Right kidney (tissue), 9 donors: ENCODE measurements at places on chromosomes 16 and 17.

- DNase-seq: no peak
Measured at GRCh38 chr17:77867308-77867781, 91.2 kb upstream of the TNRC6C start.

DNA sequence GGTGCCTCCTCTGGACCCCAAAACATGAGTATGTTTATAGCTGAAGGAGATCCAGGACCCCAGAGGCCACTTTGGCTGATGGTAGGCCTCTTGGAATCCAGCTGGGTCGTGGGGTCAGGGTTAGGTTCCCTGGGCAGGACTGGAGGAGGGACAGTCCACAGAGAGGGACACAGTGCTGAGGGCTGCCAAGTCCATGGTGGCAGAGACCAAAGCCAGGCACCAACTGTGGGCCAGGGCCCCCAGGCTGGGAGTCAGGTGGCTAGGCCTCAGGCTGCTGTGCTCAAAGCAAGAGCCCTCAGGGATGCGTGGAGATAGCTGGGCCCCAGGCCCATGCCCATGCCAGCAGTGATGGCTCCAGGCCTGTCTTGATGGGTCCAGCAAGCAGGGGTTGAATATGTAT is 44.1 kb downstream of the RAB11FIP4 start:
- DNase-seq: no peak

DNA sequence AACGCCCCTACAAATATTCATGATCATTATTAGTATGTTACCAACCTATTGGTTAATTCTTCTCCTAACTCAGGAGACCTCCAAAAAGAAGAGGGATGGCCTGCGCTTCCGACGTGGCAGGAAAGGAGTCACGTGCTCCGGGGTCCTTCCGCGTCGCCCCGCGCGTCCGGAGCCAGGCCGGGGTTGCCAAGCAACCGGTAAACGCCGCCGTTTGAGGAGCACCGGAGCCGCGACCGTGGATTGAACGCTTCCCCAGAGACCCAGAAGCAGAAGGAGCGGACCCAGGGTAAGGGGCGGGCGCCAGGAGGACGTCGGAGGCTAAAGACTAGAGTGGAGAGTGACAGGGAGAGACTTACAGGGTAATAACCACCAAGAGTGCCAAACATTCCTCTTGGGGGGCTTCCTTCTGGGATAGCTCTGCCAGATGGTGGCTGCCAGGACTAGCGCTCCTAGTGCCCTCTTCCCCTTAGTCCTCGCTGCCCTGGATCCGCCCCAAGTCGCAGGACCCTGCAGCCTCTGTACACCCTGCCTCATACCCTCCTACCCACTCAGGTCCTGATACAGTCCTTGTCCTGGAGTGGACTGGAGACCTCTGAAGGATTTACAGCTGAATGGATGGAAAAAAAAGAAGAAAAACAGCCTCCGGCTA is at the start of gene DNAI2:
TSS of gene DNAI2 (plus strand) at position 175 of the 649 bp plus-strand sequence. CDS start 7,584 bp downstream, outside the sequence.
- peak; percentile 58 for DNase-seq

- no peak for DNase-seq
Measured at GRCh38 chr16:85225257-85225656, 113.0 kb upstream of the CIBAR2 start.

DNA sequence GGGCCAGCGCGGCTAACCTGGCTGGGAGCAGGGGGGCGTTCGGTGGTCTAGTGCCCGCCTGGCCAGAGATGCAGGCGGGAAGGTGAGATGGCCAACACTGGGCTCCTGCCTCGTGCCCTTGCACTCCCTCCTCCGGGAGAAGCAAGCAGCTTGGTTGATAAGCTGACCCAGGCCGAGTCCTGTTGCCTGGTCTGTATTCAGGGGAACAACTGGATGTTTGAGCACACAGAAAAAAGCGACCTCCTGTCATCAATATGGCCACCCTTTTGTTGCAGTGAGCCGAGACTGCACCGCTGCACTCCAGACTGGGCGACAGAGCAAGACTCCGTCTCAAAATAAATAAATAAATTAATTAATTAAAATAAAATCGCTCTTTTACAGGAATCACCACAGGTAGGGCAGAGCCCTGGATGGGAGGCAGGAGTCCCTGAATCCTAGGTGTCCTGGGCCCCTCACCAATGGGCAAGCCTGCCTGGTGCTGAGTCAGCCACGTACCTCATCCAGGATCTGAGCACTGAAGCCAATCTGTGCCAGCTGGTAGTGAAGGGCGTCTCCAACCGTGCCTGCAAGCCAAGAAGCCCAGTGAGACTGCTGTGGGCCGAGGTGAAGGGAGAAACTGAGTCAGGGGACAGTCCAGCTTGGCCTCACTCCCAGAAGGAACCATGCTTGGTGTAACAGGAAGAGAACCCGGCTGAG is 31.8 kb downstream of the HASPIN start:
- DNase-seq: peak; percentile 20

DNA sequence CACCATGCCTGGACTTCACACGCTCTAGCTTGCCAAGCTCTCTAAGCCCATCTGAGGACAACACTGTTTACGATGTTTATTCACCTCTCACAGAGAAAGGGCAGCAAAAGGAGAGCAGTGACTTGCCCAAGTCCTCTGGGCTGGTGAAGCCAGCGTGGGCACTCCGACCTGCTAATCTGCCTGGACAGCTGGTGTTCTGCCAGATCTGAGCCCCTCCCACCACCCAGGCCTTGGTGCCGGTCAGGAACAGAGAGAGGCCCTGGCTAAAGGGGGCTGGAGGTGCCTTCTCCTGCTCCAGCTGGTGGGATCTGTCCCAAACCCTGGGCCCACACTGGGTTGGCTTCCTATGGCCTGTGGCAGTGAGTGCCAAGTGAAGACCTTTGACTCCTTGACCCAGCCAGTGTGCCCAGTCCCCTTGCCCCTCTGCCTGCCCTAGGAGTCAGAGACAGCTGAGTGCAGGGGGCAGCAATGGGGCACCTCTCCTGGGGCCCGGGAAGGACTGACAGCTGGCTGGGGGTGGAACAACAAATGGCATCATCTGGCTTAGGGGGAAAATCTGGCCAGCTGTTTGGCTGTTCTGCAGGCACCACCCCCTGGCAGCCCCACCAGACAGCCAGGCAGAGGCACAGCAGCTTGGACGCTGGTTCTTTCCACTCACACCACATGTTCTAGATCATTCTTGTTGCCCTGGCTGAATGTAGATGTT is 1.8 kb upstream of the SLC4A1 start:
- no peak for DNase-seq

DNA sequence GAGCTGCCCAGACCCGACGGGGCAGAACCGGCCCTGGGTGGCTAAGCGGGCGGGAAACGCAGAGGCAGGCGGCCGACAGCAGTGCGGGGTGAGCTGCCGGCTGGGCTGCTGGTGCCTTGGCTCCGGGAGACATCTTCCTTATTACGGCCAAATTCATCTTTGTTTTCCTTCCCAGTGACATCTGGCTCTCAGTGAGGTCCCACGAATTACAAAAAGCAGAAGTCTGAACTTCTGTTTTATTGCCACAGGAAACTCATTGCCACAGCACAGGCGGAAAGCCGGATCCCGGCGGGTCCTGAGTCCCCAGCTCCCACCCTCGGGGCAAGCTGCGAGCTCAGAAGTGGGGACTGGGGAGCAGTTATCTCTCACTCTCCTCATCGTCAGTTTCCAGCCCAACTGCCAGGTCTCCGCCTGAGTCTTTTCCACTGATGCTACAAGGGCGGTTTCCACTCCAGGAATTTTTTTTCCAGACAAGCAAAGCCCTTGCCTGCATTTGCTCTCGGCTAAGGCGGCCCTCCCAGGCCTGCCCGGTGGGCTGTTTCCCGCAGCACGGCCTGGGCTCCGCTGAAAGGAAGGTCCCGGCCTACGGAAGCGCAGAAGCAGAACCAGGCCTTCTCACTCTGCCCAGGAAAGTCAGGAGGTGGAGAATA is 40.3 kb downstream of the CBFA2T3 start:
- DNase-seq: no peak

DNA sequence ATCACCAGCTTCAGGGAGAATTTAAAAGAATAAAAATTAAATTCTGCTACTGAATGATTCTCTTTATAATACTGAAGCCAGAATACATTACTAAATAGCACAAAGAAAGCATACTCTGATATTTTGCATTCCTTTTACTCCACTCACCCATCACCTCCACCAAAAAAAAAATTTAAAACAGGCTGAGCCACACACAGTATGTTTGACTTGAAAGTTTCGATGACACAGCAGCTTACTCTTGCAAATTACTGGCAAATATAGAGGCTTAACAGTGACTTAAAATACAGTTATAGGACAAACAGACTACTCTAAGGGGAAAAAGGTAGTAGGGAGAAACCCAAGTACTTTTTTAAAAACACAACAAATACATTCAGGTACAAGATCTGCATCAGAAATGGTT is 39.2 kb downstream of the GPATCH8 start:
- DNase-seq: no peak

- DNase-seq: no peak
Measured at GRCh38 chr16:58366247-58367031, 25.8 kb upstream of the GINS3 start.

GRCh38 chr16:29927070-29927905 is 1.3 kb upstream of the KCTD13 start:
- peak; percentile 8 for DNase-seq

DNA sequence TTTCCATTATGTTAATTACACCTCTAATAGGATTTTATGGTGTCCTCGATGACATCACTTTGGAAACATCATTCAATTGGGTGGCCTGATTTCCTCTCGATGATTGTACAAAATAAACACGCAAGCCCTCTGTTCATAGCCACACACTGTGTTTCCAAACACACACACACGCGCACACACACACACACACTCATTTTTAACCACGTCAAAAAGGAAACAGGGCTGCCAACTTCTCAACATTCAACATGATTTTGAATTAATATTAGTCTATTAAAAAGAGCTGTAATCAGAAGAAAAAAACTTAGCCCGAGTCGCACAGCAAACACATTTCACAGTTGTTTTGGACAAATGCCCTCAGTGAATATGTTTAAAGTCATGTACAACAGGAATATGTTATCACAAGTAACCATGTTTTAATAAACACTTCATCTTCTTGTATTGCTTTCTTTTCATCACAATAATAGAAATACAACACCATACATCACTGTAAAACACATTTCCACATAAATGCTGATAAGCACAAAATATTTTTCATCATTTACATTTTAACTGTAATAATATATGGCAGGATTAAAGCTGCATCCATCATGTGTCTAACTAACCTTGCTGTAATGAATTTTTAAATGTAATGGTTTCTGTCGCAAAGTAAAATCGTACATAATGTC is 219.1 kb upstream of the IRX3 start:
- no peak for DNase-seq

DNA sequence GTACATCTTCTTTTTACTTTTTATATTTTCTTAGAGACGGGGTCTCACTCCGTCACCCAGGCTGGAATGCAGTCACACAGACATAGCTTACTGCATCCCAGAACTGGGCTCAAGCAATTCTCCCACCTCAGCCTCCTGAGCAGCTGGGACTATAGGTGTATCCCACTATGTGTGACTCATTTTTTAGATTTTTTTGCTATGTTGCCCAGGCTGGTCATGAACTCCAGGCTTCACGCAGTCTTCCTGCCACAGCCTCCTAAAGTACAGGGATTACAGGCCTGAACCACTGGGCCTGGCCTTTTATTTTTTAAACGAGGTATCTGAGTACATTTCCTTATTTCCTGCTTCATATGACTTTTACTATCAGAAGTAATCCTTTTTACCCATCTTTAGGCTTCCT is 48.0 kb downstream of the GLG1 start:
- DNase-seq: no peak

- DNase-seq: no peak
Measured at GRCh38 chr16:476039-476438, 50.6 kb downstream of the RAB11FIP3 start.

- DNase-seq: no peak
Measured at GRCh38 chr16:22924492-22924891, 110.5 kb downstream of the HS3ST2 start.

- DNase-seq: no peak
Measured at GRCh38 chr17:72775919-72776318, 316.6 kb downstream of the SLC39A11 start.

DNA sequence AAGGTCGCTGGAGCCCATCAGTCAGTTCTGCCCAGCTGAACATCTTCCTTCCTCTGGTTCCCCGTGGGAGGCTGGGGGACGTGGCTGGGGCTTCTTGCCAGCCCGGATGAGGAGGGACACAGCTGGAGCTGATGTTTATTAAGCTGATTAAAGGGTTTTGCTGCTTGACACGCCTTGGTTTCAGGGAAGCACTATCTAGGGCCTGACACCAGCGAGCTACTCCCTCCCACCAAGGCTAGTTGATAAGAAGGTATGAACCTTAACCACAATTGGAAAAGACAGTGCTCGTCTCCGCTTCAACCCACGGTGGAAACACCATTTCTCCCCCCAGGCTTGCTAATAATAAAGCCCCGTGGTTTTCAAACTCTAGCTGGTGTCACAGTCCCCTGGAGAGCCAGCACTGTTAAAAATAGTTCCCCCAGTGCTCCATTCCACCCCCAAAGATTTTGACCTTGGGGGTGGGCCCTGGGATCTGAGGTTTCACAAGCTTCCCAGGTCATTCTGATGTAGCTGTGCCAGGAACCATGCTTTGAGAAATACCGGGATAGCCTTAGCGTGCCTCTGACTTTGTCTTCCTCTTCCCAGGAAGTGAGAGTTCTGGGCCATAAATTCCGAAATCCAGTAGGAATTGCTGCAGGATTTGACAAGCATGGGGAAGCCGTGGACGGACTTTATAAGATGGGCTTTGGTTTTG is 5.5 kb downstream of the DHODH start:
- no peak for DNase-seq

DNA sequence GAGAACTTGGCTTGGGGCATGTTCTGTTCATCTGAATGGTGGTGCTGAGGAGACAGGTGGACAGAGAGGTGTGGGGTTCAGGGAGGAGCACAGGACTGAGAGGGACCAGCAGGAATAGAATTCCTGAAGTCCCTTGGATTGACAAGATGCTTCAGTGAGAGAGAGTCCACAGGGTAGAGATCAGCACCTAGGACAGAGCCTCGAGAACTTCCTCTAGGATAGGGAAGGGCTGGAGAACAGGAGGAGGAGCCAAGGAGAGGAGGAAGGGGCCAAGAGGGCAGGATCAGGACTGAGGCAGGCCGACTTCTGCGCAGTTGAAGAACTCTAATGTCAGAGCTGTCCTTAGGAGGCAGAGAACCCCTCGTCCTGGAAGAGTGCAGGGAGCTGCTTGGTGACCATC is 138.4 kb downstream of the PRKCB start:
- no peak for DNase-seq

GRCh38 chr17:8192070-8192815 is 2.3 kb upstream of the BORCS6 start:
- peak; percentile 65 for DNase-seq

- DNase-seq: no peak
Measured at GRCh38 chr17:51765282-51766135, 393.0 kb downstream of the CA10 start.

- peak; percentile 92 for DNase-seq
Measured at GRCh38 chr17:44556832-44557606, at the start of gene FZD2. TSS of gene FZD2 (plus strand) at chr17:44557484. CDS start at chr17:44557689, 205 bp downstream.
